ENCODE measurements at places on chromosomes 5 and 9. TPM values are rescaled to one million over a fixed set of nuclear protein-coding genes. Genes with fewer than 3 reads are reported as not detected.

The IFNA14 gene
- not detected for polyA plus RNA-seq

The TMOD1 gene
- 2.8 TPM for polyA plus RNA-seq

The PCDHA11 gene
- not detected for polyA plus RNA-seq

The LHFPL2 gene
- polyA plus RNA-seq: 9.1 TPM

The PDZD2 gene
- 0.16 TPM for polyA plus RNA-seq

The TXNDC8 gene
- not detected for polyA plus RNA-seq

The RPS23 gene
- 3,808 TPM for polyA plus RNA-seq

The STING1 gene
- 3.8 TPM for polyA plus RNA-seq

The ELOVL7 gene
- polyA plus RNA-seq: 0.90 TPM

The PLPPR1 gene
- not detected for polyA plus RNA-seq

The CER1 gene
- polyA plus RNA-seq: not detected

The DMRT2 gene
- not detected for polyA plus RNA-seq

The PROB1 gene
- 1.5 TPM for polyA plus RNA-seq

The COL27A1 gene
- polyA plus RNA-seq: not detected
